ENCODE measurements at places on chromosomes 7 and 10. TPM values are rescaled to one million over a fixed set of nuclear protein-coding genes. Genes with fewer than 3 reads are reported as not detected.
A peak's percentile ranks its signal among the peaks of the same experiment; 100 is the strongest.

- H3K27me3 ChIP-seq = no peaks in the 10 kb centered on the region
- H3K4me1 ChIP-seq = no peaks in the 10 kb centered on the region
- H3K4me3 ChIP-seq = no peak overlapping the region
- peak; percentile 58 for DNase-seq
- no peak overlapping the region for H3K27ac ChIP-seq
- H3K36me3 ChIP-seq = peaks cover 17% of the 10 kb centered on the region
These were observed 20.7 kb downstream of the COX15 start for GRCh38 chr10:99711129-99711719.

DNA sequence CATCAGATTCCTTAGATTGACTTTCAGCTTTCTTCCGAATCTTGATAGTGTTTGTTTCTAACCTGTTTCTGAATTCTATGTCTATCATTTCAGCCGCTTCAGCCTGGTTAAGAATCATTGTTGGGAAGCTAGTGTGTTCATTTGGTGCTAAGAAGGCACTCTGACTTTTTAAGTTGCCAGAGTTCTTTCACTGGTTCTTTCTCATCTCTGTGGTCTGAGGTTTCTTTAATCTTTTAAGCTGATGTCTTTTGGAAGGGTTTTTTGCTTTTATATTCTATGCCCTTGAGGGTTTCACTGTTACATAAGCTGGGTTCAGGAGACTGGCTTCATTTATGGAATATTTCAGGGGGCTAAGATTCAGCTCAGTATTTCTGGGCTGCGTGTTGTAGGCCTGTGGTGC is 104.5 kb upstream of the PRSS58 start:
- H3K4me3 ChIP-seq = no peak overlapping the region
- no peak overlapping the region for H3K27ac ChIP-seq
- no peaks in the 10 kb centered on the region for H3K36me3 ChIP-seq
- H3K27me3 ChIP-seq = no peaks in the 10 kb centered on the region
- no peak for DNase-seq

- peaks cover 16% of the 10 kb centered on the region for H3K4me1 ChIP-seq
- no peaks in the 10 kb centered on the region for H3K36me3 ChIP-seq
- no peaks in the 10 kb centered on the region for H3K27me3 ChIP-seq
- peak; percentile 88 for DNase-seq
- no peak overlapping the region for H3K27ac ChIP-seq
- H3K4me3 ChIP-seq = no peak overlapping the region
These were observed 80.0 kb downstream of the C7orf25 start for GRCh38 chr7:42831718-42832522.

- H3K36me3 ChIP-seq = no peaks in the 10 kb centered on the region
- no peak for DNase-seq
- no peaks in the 10 kb centered on the region for H3K4me1 ChIP-seq
- H3K4me3 ChIP-seq = no peak overlapping the region
- H3K27ac ChIP-seq = no peak overlapping the region
These were observed 61.5 kb downstream of the VIPR2 start for GRCh38 chr7:159083001-159083697.

- H3K36me3 ChIP-seq = no peaks in the 10 kb centered on the region
- no peak overlapping the region for H3K27ac ChIP-seq
- no peaks in the 10 kb centered on the region for H3K27me3 ChIP-seq
- peak; percentile 4 for DNase-seq
These were observed 38.0 kb downstream of the FOXI2 start for GRCh38 chr10:127774766-127775559.

- H3K27me3 ChIP-seq = no peaks in the 10 kb centered on the region
- H3K27ac ChIP-seq = no peak overlapping the region
- DNase-seq = no peak
- H3K36me3 ChIP-seq = no peaks in the 10 kb centered on the region
- H3K4me3 ChIP-seq = no peak overlapping the region
- H3K4me1 ChIP-seq = no peaks in the 10 kb centered on the region
These were observed 192.4 kb upstream of the LRRN3 start for GRCh38 chr7:110898516-110898915.

- H3K27me3 ChIP-seq = no peaks in the 10 kb centered on the region
- DNase-seq = no peak
- H3K4me3 ChIP-seq = no peak overlapping the region
- peaks cover 15% of the 10 kb centered on the region for H3K4me1 ChIP-seq
These were observed 73.0 kb upstream of the SFMBT2 start for GRCh38 chr10:7483848-7484247.

DNA sequence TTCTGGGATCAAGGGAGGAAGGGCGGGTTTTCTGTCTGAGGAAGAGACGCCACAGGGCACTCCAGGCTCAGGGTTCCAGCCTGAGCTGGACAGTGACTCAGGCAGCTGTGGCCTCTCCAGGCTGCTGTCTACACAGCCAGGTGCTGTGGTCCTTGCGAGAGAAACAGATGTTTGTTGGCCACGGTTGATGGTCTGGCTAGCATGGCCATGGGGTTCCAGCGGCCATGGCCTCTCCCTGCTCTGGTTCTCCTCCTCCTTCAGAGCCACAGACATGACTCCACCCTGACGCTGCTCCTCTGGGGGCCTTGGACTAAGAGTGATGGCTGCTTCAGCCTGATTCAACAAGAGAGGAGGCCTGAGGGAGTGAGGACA is 75.9 kb downstream of the AFAP1L2 start:
- H3K4me3 ChIP-seq = no peak overlapping the region
- H3K36me3 ChIP-seq = peaks cover 24% of the 10 kb centered on the region

GRCh38 chr7:149529136-149529718 is 31.6 kb upstream of the ZNF746 start:
- no peaks in the 10 kb centered on the region for H3K4me1 ChIP-seq
- H3K36me3 ChIP-seq = no peaks in the 10 kb centered on the region
- H3K4me3 ChIP-seq = no peak overlapping the region
- DNase-seq = no peak

GRCh38 chr7:42478717-42479116 is 241.7 kb upstream of the GLI3 start:
- no peak overlapping the region for H3K4me3 ChIP-seq
- H3K36me3 ChIP-seq = no peaks in the 10 kb centered on the region
- H3K27me3 ChIP-seq = no peaks in the 10 kb centered on the region
- peaks cover 6% of the 10 kb centered on the region for H3K4me1 ChIP-seq
- peak; percentile 36 for DNase-seq

- peak; percentile 90 for DNase-seq
- H3K4me3 ChIP-seq = no peak overlapping the region
- H3K36me3 ChIP-seq = no peaks in the 10 kb centered on the region
- no peak overlapping the region for H3K27ac ChIP-seq
These were observed 201.7 kb upstream of the PRSS58 start for GRCh38 chr7:142459551-142459963.

GRCh38 chr7:45576249-45576929 is 2.2 kb downstream of the ADCY1 start:
- no peaks in the 10 kb centered on the region for H3K36me3 ChIP-seq
- DNase-seq = no peak
- peaks cover 56% of the 10 kb centered on the region for H3K27me3 ChIP-seq
- H3K27ac ChIP-seq = no peak overlapping the region

DNA sequence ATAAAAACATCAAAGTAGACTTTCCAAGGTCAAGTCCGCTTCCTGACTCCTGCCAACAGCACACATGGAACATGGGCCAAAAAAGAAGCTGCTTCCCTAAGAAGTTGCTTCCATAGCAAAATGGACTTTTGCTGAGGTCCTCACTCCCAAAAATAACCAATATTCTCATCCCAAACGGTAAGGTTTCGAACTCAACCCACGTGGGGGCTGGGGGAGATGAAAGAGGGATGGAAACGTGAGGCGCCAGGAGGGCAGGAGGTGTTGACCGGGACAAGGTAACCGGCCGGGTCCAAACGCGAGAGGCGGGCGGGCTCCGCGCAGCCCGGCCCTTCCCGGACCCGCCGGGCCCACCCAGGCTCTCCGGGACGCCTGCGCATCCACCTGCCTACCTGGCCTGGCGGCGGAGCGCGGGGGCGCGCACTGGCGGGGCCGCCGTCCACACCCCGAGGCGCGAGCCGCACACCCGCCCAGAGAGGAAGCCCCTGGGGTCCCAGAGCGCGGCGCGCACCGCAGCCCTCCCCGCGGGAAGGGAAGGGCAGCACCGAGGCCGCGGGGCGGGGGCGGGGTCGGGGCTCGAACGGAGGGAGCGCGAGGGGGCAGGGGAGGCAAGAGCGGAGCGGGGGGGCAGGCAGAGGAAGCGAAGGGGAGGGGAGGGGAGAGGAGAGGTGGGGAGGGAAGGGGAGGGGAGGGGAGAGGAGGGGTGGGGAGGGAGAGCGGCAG is 742 bp downstream of the LMBR1 start:
- H3K27me3 ChIP-seq = no peaks in the 10 kb centered on the region
- peak overlapping the region; percentile 64 for H3K4me3 ChIP-seq
- no peaks in the 10 kb centered on the region for H3K36me3 ChIP-seq
- H3K27ac ChIP-seq = peak overlapping the region; percentile 79
- DNase-seq = peak; percentile 63

GRCh38 chr10:79025199-79025832 is 43.5 kb upstream of the ZMIZ1 start:
- peaks cover 2% of the 10 kb centered on the region for H3K27me3 ChIP-seq
- no peaks in the 10 kb centered on the region for H3K36me3 ChIP-seq
- H3K27ac ChIP-seq = no peak overlapping the region
- H3K4me1 ChIP-seq = peaks cover 41% of the 10 kb centered on the region
- H3K4me3 ChIP-seq = no peak overlapping the region

DNA sequence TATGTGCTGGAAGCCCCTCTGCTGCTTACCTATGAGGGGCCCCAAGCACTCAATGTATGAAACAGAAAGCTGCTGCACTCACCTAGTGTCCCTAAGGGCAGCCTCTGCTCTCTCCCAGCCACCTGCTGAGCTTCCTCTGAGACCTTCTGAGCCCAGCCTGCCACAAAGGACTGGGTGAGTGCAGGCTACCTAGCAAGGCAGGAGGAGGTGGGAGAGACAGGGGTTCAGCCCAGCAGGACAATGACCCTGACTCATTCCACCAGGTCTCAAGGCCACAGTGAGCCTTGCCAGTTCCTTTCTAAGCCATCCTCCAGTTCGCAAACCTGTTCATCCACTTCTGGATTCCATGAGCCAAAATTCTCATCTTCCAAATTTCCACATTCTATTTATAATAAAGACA is 16.3 kb downstream of the VOPP1 start:
- H3K27ac ChIP-seq = no peak overlapping the region
- H3K36me3 ChIP-seq = peaks cover 4% of the 10 kb centered on the region
- peaks cover 8% of the 10 kb centered on the region for H3K4me1 ChIP-seq
- no peak overlapping the region for H3K4me3 ChIP-seq
- no peak for DNase-seq

DNA sequence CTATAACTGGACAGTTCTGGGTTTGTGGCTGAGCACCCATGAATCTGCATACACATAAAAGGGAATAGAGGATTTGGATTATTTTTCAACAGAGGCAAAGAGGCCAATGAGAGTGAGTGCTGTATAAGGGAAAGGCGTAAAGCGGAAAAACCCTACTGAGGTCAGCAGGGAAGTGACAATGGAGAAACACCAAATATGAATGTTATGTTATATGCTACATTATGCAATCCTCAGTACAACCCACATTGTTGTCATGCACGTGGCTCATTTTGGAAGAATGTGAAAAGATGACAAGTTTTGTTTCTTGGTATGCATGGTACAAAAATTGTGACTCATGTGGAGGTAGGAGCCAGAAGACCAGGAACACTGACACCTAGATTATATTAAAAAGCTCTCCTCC is 113.6 kb upstream of the AMPH start:
- no peak overlapping the region for H3K27ac ChIP-seq
- no peaks in the 10 kb centered on the region for H3K4me1 ChIP-seq
- H3K4me3 ChIP-seq = no peak overlapping the region
- H3K36me3 ChIP-seq = peaks cover 10% of the 10 kb centered on the region
- DNase-seq = no peak

DNA sequence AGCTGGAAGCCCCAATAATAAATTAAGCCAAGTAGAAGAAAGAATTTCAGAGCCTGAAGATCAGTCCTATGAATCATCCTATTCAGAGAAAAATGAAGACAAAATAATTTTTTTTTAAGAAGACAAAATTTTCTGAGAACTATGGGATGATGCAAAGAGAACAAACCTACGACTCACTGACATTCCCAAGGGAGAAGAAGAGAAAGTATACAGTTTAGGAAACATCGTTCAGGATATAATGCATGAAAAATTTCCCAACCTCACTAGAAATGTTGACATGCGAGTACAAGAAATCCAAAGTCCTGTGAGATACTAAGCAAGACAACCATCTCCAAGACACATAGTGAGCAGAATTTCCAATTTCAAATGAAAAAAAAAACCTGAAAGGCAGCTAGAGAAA is 150.5 kb downstream of the THSD7A start:
- no peak for DNase-seq
- H3K27ac ChIP-seq = no peak overlapping the region
- no peaks in the 10 kb centered on the region for H3K4me1 ChIP-seq
- no peak overlapping the region for H3K4me3 ChIP-seq

GRCh38 chr7:47837826-47838225 is 110.4 kb downstream of the PKD1L1 start:
- H3K27me3 ChIP-seq = no peaks in the 10 kb centered on the region
- H3K4me1 ChIP-seq = peaks cover 23% of the 10 kb centered on the region
- H3K36me3 ChIP-seq = no peaks in the 10 kb centered on the region
- H3K27ac ChIP-seq = peak overlapping the region; percentile 67

DNA sequence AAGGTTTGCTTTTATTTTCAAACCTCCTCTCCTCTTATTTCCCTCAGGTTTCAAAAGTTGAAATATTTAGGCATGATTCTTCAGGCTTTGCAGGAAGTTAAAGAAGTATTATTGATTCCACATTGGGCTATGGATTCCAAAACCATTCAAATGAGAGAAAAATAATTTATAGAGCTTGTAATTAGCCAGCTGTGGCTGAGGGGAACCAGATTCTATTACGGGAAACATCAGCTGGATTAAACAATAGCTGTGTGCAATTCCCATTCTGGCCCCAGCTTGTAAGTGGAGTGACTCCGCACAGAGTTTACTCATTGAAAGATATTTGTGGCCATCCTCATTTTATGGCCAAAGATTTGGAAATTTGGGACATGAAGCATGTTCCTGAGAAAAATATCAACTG is 77.0 kb upstream of the PHYHIPL start:
- H3K27ac ChIP-seq = peak overlapping the region; percentile 85
- H3K27me3 ChIP-seq = no peaks in the 10 kb centered on the region
- H3K4me3 ChIP-seq = no peak overlapping the region
- H3K4me1 ChIP-seq = peaks cover 4% of the 10 kb centered on the region
- peak; percentile 97 for DNase-seq

TMEM130 gene
- 2.3 TPM for total RNA-seq

IL6 gene
- 0.44 TPM for total RNA-seq

SPDYE11 gene
- total RNA-seq = 0.04 TPM

NANOS1 gene
- 3.7 TPM for total RNA-seq

RBM20 gene
- 8.3 TPM for total RNA-seq

PRXL2A gene
- 77.6 TPM for total RNA-seq

TMEM26 gene
- total RNA-seq = 9.1 TPM

ATP6V0A4 gene
- total RNA-seq = 0.04 TPM
